NCI-H187 (cell line): ENCODE measurements at places on chromosomes 3 and 15.

GRCh38 chr3:194730365-194730764, 44.7 kb downstream of the FAM43A start:
- peak; percentile 92 for DNase-seq

DNA sequence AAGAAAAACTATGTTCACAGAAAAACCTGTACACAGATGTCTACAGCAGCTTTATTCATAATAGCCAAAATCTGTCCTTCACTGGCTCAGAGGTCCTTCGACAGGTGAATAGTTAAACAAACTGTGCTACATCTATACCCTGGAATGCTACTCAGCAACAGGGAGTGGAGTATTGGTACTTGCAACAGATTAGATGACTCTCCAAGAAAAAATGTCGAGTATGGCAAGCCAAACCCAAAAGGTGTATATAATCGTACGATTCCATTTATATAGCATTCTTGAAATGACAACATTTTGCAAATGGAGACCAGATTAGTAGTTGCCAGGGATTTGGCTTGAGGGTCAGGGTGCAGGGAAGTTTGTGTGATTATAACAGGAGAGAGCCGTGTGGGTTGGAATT, 22.4 kb upstream of the RGMA start:
- no peak for DNase-seq

DNA sequence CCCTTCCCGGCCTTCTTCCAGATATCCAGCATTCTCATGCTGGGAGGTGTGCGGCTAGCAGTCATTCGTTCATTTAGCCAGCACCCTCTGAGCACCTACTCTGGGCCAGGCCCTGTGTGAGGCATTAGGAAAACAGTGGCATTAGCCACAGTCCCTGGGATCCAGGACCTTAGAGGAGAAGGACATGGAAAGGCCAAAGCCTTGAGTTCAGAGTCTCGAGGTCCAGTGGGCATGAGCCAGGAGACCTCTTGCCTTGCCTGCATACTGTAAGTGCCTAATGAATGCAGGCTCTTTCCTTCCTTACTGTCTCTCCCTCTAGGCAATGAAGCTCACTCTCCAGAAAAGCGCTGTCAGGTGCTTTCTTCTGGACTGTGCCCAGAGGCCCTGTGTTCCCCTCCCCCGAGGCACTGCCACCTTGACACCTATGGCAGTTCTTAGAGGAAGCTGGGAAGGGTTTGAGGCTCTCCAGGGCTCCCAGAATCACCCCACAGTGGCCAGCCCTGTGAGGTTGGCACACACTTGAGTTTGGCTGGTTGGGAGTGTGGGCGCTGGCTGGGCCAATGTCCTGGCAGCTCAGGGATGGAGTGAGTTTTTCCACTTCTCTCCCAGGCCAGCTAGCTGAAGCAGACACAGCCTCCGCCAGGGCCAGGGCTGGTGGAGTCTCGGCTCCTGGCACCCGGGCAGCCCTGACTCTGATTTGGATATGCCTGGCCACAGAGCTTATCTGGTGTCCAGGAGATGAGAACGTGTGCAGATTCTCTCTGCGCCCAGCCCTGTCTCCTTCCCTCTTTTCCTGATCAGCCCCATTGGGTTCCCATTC, 5.4 kb downstream of the CORO2B start:
- DNase-seq: no peak

- no peak for DNase-seq
Measured at GRCh38 chr3:45946307-45946706, 3.0 kb downstream of the CXCR6 start.

- DNase-seq: no peak
Measured at GRCh38 chr3:98555025-98555379, 23.2 kb downstream of the GPR15 start.

DNA sequence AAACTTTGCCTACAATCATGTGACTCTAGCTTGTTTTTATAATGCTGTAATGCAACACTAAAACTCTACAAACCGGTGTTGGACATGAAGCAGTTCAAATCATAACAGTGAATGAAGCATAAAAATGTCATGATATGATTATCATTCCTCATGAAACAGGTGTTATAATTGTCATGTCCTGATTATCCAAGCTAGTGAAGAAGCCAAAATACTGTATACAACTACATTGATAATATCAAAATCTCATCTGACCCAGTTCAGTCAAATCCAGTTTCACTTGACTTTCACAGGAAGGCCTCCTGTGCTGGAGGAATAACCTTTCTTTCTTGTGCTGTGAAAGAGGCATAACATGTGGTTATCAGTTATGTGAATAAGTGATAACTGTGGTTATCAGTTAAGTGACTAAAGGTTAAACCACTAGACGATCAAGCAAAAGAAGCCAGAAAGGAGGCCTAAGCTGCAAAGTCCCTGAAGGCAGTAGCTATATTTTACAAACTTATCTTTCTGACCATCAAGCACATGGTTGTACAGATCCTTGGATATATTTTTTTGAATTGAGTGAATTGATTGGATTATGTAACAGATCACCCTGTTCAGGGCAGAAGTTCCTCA, 296.4 kb downstream of the TUSC7 start:
- no peak for DNase-seq

GRCh38 chr15:47741082-47741481, 23.8 kb downstream of the SEMA6D start:
- no peak for DNase-seq

GRCh38 chr3:140769951-140770350, 92.1 kb downstream of the TRIM42 start:
- no peak for DNase-seq

DNA sequence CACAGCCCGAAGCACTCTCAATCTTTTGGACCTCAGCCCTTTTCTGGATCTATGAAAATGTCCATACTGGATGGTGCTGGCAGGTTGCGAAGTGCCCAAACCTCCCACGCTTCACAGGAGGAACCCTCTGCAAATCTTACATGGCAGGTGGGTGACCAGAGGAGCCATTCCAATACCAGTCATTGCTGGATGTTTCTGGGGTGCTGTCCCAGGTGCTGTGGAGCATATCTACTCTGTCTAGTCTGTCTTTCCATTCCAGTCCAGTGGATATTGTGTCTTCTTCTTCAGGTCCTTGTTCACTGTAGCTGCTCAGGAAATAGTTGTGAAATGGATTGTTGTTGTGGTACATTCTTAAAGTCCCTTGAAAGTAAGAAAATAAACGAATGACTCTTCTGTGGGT, 10.7 kb upstream of the ADIPOQ start:
- DNase-seq: no peak

DNA sequence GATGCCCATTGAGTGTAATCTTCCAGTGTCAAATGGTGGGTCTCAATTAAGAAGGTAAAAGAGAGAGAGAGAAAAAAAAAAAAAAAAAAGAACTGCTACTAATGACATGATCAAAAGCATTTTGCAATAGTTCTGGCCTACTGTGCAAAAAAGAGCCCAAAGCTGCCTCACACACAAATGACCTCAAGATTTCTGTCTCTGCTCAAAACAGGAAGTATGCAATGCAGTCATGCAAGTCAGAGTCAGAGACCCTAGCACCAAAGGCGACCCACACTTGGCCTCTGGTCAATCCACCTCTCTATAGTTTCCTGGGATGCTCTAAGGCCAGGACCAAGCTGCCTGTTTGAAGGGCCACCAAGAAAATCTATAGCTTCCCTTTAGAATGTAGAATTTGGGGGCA, 323.5 kb downstream of the VPS13C start:
- DNase-seq: no peak

- no peak for DNase-seq
Measured at GRCh38 chr3:181302960-181303359, 313.4 kb upstream of the DNAJC19 start.

DNA sequence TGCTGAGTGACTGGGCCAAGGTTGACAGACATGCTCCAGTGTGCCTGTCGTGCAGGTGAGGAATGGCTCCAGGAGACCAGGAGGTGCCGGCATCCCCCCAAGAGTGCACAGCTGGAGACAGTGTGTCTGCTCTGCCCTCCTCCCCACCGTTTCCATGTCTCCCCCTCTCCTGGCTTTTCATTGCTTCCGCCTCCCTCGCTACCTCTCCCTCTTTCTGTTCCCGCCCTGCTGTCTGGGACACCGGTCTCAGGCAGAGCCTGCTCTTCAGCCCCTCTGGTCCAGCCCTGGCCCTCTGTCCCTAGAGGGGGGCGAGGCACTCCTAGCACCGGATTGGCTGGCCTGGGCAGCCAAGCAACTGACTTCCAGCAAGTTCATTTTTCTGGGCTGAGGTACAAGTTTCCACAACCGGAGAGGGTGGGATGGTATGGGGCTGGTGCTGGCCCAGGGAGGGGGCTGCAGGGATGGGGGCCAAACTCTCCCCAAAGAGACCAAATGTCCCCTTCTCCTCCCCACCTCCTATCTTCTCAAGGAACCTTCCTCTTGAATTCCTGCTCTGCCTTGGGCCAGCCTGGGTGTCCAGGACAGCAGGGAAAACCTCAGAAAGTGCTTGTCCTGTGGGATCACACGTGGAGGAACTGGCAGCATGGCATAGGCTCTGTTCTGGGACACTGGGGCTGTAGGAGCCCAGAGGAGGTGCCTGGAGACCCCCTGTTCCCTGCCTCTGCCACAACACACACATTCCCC, 32.6 kb downstream of the PRKCD start:
- no peak for DNase-seq

DNA sequence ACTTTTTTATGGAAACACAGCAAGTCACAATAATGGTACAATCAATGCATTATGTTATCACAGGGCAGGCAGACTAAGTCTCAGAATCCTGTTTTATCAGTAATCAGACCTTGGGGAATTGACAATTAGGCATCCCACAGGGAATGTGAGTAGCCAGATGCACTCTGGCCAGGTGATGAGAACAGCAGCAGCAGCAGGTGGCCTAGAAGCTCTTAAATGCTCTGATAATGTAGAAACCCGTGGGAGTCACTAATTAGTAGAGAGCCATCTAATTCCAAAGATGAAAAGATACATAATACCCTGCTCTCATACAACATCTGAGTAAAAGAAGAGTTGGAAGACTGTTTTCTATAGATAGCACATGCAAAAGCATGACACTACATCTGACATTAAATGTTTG, 12.6 kb downstream of the CEP152 start:
- DNase-seq: no peak

GRCh38 chr15:77027111-77027696, 32.3 kb downstream of the PSTPIP1 start:
- no peak for DNase-seq

DNA sequence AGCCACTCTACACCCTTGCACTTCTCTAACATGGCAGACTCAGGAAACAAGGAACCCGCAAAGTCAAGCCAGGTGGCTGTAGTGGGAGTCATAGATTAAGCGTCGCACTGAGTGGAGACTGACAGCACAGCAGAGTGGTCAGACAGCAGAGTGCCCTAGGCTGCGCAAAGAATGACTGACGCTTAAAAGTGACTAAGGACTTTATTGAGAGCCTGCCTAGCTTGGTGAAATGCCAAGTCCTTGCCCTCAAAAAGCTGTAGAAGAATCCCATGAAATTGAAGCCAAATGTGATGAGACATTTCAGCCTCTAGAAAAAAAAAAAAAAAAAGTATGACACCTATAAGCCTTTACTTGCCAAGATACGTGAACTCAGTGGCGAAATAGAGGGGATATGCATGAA, 30.2 kb downstream of the NCEH1 start:
- DNase-seq: no peak

DNA sequence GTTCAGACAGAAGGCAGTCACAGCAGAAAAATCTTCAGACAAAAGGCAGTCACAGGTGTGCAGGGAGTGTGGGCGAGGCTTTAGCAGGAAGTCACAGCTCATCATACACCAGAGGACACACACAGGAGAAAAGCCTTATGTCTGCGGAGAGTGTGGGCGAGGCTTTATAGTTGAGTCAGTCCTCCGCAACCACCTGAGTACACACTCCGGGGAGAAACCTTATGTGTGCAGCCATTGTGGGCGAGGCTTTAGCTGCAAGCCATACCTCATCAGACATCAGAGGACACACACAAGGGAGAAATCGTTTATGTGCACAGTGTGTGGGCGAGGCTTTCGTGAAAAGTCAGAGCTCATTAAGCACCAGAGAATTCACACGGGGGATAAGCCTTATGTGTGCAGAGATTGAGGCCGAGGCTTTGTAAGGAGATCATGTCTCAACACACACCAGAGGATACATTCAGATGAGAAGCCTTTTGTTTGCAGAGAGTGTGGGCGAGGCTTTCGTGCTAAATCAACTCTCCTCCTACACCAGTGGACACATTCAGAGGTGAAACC, 27.6 kb downstream of the ZNF589 start:
- peak; percentile 54 for DNase-seq

DNA sequence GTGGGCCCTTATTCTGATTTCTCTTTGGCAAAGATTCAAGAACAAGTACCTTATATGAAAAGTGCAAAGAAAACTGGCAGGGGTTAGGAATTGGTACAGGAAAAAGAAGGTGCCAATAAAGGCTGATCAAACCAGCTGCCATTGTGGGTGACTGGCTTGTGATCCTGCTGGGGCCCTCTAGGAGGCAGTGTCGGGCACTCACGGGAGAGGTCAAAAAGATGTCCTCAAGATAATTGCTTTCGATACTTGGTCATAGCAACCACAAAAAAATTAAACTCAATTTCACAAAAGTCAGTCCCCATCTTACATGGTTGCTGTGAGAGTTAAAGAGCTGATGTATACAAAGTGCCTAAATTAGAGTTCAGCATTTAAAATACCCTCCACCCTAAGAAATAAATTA, 31.0 kb upstream of the CAV3 start:
- no peak for DNase-seq

GRCh38 chr3:195880037-195880431, 28.3 kb downstream of the TNK2 start:
- no peak for DNase-seq

DNA sequence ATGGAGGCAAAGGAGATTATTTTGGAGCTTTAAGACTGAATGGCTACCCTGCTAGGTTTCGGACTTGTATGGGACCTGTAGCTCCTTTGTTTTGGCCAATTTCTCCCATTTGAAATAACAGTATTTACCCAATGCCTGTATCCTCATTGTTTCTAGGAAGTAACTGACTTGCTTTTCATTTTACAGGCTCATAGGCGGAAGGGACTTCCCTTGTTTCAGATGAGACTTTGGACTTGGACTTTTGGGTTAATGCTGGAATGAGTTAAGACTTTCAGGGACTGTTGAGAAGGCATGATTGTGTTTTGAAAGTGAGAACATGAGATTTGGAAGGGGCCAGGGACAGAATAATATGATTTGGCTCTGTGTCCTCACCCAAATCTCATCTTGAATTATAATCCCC, 10.5 kb downstream of the EIF5A2 start:
- DNase-seq: no peak
